ENCODE measurements at places on chromosomes 11 and 22. TPM values are rescaled to one million over a fixed set of nuclear protein-coding genes. Genes with fewer than 3 reads are reported as not detected.

DNA sequence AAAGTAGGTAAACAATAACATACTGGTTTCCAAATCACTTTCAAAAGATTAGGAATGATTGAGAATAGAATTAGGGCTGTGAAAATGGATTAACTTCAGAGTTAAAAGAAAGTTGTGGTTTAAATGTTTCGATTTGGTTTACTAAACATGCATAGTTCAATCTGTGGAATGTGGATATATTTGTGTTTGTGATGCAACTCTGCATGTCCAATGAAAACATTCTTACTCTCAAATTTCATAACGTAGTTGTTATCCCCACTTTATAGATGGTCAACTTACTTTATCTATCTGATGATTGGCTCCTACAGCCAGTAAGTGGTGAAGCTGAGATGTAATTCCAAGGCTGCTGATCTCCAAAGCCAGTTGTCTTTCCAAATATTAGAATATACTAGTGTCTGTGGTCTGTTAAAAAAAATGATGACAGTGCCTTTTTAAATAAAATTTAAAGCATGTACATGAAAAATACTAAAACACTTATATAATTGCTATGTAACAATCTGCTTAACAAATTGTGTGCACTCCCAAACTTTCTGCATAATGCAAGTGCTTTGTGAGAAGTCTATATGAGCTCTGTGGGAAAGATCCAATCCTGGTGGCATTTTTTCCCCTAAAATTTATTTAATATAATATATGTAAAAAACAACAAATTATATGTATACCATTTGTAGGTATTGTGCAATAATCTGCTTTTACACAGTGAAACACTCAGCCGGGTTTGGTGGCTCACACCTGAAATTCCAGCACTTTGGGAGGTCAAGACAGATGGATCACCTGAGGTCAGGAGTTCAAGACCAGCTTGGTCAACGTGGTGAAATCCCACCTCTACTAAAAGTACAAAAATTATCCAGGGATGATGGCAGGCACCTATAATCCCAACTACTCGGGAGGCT lies 9.7 kb upstream of the SIK3 start:
- no peak for DNase-seq

DNA sequence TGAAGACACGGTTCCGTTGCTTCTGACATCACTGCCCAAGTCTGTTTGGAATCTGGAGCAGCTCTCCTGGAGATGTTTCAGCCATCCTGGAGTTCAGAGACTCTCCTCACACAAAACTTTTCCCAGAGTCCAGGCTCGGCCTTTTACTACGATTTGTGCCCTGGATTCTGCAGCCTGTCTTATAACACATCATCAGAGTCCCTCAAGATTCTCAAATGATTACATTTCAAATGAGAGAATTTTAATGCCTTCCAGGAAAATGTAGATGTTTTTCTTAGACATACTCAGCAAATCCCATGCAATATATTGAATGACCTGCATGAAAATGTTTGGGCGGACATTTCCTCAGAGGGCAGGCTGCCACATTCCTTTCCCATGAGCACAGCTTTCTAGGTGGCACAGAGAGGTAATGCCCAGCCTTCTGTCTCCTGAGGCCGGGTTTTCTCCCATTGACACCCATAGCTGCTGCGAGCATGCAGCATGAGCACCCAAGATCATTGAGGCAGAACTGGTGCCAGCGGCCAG lies 129.1 kb downstream of the SNX19 start:
- no peak for DNase-seq

DNA sequence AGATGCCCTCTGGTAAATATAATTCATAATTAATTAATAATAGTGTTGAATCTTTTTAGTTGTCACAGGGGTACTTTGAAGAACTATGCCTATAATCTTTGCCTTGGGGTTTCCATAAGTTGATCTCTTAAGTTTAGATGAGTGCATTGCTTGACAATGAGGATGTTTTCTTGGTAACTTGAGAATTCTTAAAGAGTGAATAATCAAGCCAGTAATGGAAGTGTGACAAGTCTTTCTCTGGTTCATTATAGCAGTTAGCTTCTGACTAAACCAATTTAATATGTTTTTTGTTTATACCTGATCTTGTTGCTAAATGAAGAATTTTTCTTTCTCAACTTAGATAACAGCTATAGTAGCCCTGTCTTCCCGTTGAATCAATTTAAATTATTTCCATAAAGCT lies 46.2 kb downstream of the ATXN10 start:
- no peak for DNase-seq

GRCh38 chr11:27216270-27217149 lies 146.5 kb downstream of the CCDC34 start:
- no peak for DNase-seq

GRCh38 chr11:77425346-77425745 lies 48.5 kb downstream of the PAK1 start:
- DNase-seq: no peak

GRCh38 chr11:9332655-9333054 lies 18.3 kb upstream of the TMEM41B start:
- DNase-seq: no peak

DNA sequence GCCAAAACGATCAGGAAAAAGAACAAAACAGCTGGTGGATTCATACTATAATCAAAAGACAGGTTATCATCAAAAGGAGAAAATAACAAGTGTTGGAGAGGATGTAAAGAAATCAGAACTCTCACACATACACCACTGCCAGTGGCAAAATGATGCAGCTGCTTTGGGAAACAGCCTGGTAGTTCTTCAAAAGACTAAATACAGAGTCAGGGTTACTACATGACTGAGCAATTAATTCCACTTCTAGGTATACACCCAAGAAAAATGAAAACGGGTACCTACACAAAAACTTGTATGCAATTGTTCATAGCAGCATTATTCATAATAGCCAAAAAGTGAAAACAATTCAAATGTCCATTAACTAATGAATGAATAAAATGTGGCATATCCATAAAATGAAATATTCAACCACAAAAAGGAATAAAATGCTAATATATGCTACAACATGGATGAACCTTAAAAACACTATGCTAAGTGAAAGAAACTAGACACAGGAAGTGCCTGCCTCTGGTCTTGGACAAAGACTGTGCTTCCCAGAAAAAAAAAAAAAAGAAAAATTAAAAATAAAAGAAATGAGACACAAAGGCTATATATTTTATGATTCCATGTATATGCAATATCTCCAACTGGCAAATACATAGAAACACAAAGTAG lies 8.3 kb downstream of the UEVLD start:
- no peak for DNase-seq

DNA sequence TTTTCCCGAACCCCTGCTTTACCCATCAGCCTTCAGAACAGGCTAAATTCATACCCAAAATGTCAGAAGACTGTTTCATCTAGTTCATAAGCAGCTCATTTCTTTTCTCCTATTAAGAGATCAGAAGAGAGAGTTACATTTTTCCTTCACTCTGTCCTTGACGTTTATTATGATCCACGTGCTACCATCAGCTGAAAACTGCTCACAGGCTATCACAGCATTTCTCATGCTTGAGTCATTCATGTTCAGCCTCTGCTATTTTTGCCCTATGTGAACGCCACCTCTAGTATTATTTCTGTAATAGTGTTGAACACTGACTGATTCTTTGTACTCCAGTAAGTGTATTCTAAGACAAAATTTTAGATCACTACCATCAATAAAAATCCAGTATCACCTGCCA lies 51.9 kb downstream of the SLC1A2 start:
- DNase-seq: no peak

DNA sequence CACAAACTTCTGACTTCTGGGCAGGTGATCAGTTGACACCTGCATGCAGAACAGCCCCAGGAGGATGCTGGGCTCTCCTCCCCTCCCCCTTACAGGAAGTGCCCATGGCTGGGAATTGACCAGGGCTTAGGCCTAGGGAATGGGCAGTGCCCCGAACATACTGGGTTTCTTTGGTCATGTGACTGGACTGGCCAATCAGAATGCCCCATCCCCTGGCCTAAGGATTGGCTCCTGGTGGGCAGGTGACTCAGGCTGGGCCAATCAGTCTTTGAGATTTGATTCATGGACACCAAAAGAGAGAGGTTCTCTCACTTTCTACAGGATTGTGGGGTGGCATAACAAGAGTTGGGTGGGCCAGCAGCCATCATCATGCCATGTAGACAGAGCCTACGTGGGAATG lies 37.1 kb downstream of the MCM5 start:
- DNase-seq: no peak

GRCh38 chr11:74288911-74289310 lies 22.5 kb downstream of the P4HA3 start:
- no peak for DNase-seq

DNA sequence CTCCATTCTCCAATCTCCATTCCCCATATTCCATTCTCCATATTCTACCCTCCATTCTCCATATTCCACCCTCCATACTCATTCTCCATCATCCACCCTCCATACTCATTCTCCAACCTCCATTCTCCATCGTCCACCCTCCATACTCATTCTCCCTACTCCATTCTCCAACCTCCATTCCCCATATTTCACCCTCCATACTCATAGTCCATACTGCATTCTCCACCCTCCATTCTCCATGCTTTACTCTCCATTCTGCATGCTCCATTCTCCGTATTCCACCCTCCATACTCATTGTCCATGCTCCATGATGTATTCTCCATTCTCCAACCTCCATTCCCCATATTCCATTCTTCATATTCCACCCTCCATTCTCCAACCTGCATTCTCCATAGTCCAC lies 44.3 kb upstream of the H19 start:
- DNase-seq: no peak

DNA sequence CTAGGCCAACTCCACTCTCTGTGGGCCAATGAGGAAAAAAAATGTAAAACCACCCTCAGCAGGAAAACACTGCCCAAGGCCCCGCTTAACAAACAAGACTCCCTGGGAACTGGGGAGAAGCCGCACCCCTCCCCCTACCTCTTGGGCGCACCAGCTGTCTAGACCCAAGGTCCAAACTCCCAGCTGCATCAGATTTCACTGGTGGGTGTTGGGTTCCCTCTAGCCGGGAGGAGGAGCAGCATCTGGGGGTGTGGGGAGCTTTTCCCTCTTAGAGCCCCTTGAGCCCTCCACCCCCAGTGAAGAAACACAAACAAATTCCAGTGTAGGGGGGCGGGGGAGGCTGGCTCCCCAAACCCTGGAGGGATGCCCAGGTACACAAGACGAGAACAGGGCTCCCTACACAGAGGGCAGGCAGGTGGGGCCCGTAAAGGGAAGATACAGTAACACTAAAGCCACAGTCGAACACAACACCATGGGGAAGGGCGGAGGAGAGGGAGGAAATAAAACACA lies 64.9 kb downstream of the NECTIN1 start:
- DNase-seq: peak; percentile 59

GRCh38 chr11:119363081-119363850 lies 16.8 kb upstream of the MFRP start:
- DNase-seq: no peak

DNA sequence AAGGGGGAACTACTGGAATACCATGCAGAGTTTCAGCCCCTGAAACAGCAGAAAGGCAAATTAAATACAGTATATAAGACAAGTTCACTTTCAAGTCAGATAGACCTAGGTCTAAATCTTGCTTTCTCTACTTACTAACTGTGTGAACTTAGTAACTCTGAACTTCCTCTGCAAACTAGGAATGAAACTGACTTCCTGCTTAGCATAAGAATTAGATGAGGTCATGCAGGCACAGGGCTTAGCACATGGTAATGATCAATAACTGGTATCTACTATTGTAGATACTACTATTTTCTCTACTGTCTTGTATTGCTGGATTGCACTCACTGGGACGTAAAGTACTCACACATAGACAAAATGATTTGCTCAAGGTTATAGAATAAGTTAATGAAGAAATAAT lies 51.5 kb upstream of the MTNR1B start:
- no peak for DNase-seq

DNA sequence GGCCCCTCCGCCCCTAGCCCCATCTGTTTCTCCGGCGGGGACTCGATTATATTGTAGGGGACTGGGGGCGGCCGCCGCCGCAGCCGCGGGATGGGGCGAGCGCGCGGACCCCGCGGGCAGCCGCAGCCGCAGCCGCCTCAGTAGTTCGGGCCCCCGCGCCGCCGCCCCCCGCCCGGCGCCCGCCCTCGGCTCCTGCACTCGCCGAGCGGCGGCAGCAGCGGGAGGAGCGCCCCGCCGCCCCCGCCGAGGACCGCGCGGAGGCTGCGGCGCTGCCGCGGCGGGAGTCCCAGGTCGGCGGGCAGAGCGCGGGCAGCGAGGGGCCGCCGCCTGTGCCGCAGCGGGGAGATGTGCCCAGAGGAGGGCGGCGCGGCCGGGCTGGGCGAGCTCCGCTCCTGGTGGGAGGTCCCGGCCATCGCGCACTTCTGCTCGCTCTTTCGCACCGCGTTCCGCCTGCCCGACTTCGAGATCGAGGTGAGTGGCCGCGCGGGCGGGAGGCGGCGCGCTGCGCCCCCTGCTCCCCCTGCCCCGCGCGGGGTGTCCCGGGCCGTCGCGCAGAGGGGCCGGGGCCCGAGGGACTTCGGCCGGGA lies at the start of gene CECR2:
CECR2 (plus strand) TSS at position 22 of the 587 bp plus-strand sequence; CDS start at position 346, 324 bp downstream.
- no peak for DNase-seq

DNA sequence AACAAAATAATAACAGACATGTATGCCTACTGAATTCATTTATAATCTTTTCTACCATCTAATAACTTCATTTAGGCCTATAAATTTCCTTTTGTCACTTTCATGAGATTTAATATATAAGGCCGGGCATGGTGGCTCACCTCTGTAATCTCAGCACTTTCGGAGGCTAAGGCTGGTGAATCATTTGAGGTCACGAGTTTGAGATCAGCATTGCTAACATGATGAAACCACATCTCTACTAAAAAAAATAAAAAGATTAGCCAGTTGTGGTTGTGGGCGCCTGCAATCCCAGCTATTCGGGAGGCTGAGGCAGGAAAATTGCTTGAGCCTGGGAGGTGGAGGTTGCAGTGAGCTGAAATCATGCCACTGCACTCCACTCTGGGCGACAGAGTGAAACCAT lies 14.2 kb upstream of the NTM start:
- DNase-seq: no peak

GRCh38 chr11:67286621-67287333 lies 2.3 kb upstream of the ANKRD13D start:
- no peak for DNase-seq

- DNase-seq: no peak
These were observed 118.1 kb downstream of the ATM start for GRCh38 chr11:108340973-108341372.

Gene THYN1
- 54.4 TPM for total RNA-seq

Gene OR8D1
- total RNA-seq: not detected

Gene FAM89B
- 7.0 TPM for total RNA-seq

Gene ABTB2
- 4.0 TPM for total RNA-seq

Gene MMP3
- 0.10 TPM for total RNA-seq

Gene ZFP91
- total RNA-seq: 49.8 TPM

Data from spinal cord (tissue), 10 donors.